ENCODE measurements at places on chromosomes 4 and X.
A peak's percentile ranks its signal among the peaks of the same experiment; 100 is the strongest.

GRCh38 chr4:151940291-151940690, 179.5 kb upstream of the GATB start:
- DNase-seq, result no peak

DNA sequence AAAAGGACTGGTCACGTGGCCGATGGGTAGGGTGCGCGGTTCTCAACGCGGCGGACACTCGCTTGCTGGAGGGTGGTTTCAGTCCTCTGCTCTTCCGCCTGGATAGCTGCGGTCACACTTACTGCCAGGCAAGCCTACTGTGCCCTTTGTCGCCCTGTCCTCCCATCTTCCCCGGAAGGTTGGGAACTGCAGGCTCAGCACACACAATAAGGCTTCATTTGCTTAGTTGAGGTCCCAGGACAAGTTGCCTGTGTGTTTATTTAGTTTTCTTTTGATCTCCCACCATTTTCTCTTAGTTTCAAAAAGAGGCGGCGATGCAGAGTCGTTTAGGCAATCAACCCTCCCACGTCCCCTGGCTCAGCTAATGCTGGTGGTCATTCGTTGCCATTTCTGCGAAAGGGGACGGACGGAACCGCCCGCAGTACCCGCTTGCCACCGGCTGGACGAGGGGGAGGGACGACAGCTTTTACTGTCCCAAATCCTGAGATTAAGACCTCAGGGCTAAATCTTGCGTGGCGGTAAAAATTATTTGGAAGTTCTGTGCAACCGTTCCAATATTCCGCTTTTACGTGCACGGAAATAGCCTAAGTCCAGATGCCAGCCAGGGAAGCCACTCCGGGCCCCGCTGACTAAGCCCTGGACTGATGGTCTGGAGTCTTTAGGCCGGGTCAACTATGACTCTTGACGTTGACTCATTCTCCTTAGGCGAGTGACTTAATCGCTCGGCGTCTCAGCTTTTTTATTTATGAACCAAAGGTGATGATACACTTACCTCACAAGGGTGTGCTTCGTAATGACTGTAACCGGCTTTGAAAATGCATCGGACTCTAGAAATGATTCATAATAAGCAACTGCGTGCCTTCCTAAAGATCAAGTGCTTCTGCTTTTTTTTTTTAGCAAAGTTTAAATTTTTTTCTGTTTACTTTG, 671 bp upstream of the EIF4E start:
- peak; percentile 70 for DNase-seq

DNA sequence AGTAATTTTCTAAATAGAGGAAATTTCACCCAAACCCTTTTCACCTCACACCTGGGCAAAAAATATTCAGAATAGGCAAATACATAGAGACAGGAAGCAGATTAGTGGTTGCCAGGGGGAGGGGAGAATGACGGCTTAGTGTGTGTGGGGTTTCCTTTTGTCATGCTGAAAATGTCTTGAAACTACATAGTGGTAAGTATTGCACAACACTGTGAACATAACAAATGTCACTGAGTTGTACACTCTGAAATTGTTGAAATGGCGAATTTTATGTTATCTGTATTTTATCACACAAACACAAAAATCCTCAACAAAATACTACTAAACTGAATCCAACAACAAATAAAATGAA, 60.7 kb upstream of the PLAC1 start:
- DNase-seq, result no peak

DNA sequence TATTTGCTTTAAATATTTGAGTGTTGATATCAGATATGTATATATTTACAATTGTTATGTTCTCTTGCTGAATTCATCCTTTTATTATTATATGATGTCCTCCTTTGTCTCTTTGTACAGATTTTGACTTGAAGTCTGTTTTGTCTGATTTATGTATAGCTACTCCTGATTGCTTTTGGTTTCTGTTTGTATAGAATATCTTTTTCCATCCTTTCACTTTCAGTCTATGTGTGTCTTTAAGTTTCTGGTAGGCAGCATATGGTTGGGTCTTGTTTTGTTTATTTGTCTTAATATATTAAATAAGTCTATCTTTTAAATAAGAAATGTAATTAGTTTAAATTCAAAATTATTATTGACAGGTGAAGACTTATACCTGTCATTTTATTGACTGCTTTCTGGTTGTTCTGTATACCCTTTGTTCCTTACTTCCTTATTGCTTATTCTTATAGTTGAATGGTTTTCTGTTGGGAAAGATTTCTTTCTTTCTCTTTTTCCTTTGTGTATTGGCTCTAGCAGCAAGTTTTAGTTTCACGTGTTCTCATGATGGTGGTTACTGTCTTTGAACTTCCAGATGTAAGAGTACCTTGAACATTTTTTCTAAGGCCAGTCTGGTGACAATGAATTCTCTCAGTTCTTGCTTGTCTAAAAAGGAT, 31.1 kb downstream of the RAB28 start:
- no peak for DNase-seq

GRCh38 chrX:154449618-154450017, 5.7 kb downstream of the FAM50A start:
- DNase-seq, result no peak

GRCh38 chr4:174869339-174869738, 40.3 kb upstream of the GLRA3 start:
- DNase-seq, result no peak

- DNase-seq, result no peak
Observed at GRCh38 chrX:71871367-71871766, 39.3 kb upstream of the NHSL2 start.

DNA sequence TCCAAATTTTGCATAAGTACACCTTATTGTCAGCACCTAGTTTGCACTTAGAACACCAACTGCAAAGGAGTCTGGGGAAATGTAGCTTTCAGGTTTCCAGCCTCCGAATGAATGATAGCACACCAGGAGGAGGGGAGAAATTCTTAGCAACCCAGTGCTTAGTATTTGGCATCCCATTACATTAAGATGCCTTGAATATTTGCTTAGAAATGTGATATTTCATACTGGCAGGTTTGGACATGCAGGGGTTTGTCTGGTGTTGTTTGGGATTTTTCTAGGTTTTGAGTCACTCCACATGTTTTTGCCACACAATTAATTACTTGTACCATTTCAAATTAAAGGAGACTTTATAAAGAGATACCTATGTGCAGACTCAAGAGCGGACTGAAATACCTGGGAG, 60.3 kb upstream of the CAMK2D start:
- no peak for DNase-seq

- no peak for DNase-seq
Observed at GRCh38 chr4:159051245-159052071, 51.4 kb upstream of the RAPGEF2 start.

DNA sequence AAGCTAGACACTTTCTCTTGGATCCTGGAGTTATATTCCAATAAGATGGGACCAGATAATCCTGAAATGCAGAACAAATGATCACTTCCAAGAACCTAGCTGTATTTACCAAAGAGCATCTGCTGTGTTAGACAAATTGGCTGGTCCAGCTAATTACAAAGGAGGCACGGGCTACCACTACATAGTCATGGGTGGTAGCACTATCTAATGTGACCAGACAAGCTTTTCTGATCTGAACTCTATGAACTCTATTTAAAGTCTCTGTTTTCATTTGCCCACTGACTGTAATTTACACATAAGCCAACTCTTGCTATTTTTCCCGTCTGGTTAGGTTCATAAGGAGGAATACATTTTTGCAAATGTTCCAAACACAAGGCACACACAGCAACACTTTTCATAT, 34.6 kb downstream of the LNX1 start:
- no peak for DNase-seq

DNA sequence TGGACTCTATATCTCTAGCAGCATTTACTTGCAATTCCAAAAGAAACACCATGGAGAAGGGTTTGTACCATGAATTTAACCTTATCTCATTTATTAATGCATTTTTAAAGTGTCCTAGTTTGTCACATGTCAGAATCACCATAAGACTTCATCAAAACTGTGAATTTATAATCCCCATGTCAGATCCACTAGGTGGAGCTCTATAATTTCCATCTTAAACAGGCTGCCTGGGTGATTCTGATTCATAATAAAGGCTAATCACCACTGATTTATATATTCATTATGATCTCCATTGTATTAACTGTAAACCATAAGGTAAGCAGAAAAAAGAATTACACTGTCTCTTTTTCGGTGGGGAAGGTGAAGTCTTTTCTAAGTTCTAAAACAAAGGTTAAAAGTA, 4.0 kb downstream of the TCEAL2 start:
- no peak for DNase-seq

GRCh38 chrX:3244955-3245354, 101.5 kb downstream of the MXRA5 start:
- DNase-seq, result no peak

DNA sequence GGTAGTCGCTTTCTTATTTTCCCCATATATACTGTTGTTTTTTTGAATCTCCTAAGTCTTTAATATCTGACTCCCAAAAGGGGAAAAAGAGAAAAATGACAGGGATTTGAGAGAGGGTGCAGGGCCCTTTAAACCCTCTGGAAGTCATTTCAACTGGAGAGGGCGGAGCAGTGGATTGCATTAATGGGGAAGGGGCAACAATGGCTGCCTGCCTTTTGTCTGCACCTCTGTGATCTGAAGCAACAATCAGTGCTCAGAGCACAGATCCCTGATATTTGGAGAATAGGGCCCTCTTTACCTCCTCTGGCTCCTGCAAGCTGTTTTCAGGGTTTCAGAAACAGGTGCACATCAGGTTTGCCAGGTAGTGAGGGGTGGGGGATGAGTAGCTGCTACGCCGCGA, 1458.3 kb upstream of the TENM3 start:
- no peak for DNase-seq

DNA sequence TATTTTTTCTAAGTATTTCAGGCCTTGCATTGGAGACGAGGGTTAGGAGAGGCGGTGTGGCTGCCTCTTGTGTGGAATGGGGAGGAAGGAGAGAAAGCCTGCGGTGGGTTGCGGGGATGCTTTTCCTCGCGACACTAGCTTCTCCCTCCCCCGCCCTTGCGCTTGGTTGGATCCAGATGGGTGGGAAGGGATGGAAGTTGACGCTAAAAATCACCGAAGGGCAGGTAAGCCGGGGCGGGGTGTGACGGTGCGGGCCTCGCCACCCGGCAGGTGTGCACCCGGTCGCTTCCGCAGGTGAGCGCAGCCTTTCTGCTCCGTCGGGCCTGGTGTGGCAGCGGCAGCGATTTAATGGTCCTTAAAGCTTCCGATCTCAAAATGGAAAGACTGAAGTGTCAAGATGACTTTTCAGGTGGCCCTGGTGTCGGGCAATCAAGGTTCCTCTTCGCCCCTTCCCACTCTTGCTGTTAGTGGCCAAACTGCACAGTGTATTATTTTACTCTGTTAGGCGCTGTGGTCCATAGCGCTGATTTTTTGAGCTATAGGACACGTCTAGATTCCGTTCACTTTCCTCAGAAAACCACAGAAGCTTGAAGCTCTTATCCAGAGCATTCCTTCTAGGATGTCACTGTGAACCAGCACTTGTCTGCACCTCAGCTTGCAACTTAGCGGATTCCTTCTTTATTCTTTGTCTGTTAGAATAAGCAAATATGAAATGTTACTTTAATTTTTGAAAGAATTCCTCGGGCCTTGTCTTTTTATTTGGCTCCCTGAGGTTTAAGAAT, 765 bp downstream of the ENOPH1 start:
- no peak for DNase-seq

GRCh38 chr4:18419780-18420179, 398.2 kb upstream of the LCORL start:
- no peak for DNase-seq

- no peak for DNase-seq
Observed at GRCh38 chr4:126937846-126938422, 694.8 kb upstream of the INTU start.

- DNase-seq, result no peak
Observed at GRCh38 chr4:10701702-10702460, 17.3 kb upstream of the CLNK start.

GRCh38 chr4:183675625-183676024, 16.5 kb downstream of the TRAPPC11 start:
- no peak for DNase-seq

GRCh38 chr4:130183096-130183495, 1087.1 kb downstream of the C4orf33 start:
- DNase-seq, result no peak

DNA sequence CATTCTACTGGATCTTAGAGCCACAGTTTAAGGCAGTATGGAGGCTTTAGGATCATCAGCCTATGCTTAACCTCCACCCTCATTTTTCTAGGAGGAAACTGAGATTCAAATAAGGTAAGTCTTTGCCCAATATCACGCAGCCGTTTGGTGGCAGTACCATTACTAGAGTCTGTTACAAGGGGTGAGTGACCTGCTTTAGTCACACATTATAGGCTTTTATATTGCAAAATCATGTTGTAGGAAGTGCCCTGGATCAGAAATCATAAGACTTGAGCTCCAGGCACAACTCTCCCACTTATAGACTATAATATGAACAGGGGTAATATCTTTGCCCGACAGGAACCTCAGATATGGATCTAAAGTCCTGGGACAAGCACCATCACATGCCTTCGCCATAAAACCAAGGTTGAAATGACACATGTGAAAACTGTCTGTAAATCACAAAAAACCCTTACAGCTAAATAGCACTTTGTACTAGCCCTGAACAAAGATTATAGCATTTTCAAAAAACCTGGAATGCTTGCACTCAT, 19.2 kb downstream of the HPSE start:
- no peak for DNase-seq

GRCh38 chr4:54231419-54231767, 2.3 kb downstream of the PDGFRA start:
- no peak for DNase-seq

GRCh38 chr4:67371615-67372014, 173.7 kb downstream of the CENPC start:
- DNase-seq, result no peak

GRCh38 chrX:18582910-18583493, 88.9 kb downstream of the RS1 start:
- DNase-seq, result no peak

- no peak for DNase-seq
Observed at GRCh38 chr4:142824368-142824767, 21.7 kb downstream of the INPP4B start.

- DNase-seq, result no peak
Observed at GRCh38 chrX:112786076-112786475, 54.6 kb downstream of the AMOT start.

DNA sequence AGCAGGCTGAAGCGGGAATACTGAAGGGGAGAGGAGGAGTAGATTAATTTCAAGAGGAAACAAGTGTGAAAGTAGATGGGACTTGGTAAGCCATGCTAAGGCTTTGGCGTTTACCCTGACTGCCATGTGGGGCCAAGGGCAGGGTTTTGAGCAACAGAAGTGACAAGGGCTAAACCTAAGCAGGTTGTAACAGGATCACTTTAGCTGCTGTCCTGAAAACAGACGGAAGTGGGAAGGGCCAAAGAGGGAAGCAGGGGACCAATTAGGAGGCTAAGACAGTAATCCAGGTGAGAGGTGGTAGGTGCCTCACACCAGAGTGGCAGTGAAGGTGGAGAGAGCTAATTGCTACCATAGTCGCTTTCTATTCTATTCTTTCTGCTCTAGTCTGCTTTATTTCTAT, 166.5 kb downstream of the PJA1 start:
- DNase-seq, result no peak

DNA sequence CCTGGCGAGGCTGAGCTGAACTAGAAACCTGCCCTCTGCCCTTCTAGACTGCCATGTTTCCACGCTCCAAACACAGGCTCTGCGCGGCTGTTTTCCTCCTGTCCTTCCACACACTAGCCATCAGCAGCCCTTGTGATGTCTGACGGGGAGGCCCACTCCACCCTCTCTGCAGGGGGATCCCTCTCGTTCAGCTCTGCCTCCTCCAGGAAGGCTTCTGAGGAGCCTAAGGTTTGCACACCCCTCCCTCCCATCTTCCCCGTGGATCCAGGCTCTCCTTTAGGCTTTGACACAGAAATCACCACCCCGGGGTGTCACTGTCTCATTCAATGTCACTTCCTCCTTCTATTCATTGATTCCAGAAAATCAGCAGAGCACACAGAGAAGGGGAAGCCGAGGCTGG, 38.6 kb upstream of the CRMP1 start:
- no peak for DNase-seq

GRCh38 chrX:148288451-148288850, 212.0 kb upstream of the AFF2 start:
- DNase-seq, result no peak
